ENCODE measurements at places on chromosomes 1 and 21.

DNA sequence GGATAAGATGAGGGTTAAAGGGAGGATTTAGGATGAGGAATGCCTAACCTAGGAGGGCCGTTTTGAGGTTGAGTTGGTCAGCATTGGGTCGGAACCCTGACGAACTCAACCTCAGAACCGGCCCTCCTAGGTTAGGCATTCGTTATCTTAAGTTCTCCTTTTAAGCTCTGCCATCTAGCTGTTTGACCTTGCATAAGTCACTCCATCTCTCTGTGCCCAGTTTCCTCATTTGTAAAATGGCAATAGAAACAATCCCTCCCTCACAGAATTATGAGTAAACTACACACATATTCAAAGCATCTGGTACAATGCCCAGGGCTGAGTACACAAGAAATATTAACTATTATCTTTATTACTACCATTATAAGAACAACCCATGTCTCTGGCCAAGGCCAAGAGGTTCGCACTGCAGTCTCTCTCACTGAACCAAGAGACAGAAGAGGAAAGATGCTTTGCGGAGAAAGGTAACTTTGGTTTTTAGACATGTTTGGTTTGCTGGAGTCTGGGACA is 4.8 kb downstream of the ABCB10 start:
- DNase-seq = no peak

- DNase-seq = no peak
Observed at GRCh38 chr1:115181231-115181630, 91.9 kb upstream of the TSPAN2 start.

DNA sequence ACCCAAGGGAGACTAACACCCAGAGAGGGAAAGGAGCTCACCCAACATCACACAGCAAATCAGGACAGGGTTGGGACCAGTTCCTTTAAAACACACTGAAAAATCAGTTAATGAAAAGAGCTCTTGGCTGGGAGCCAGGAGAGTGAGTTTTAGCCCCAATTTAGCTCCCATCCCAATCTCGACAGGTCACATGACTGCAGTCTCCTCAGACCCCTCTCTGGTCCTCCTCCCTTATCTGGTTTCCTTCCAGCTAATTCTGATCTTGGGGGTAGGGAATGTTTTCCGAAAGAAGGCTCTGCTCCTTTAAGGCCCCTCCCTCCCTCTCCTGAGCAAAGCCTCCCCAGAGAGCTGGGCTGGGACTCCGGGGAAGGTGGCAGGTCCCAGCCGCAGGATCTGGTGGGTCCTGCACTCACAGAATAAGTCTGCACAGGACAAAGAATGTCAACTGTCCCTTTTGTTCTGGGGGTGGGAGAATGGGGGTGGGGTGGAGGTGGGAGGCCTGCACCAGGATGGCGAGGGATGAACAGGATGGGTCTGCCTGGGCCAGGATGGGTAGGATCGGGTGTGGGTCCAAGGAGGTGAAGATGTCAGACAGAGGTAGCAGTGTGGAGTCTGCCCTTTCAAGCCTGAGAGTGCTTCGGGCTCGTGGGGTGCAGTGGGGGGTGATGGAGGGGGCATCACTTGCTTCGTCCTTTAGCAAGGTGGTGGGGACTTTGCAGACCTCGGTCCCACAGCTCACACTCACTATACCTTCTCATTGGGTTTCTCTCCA is 57.3 kb upstream of the SSBP3 start:
- peak; percentile 39 for DNase-seq

DNA sequence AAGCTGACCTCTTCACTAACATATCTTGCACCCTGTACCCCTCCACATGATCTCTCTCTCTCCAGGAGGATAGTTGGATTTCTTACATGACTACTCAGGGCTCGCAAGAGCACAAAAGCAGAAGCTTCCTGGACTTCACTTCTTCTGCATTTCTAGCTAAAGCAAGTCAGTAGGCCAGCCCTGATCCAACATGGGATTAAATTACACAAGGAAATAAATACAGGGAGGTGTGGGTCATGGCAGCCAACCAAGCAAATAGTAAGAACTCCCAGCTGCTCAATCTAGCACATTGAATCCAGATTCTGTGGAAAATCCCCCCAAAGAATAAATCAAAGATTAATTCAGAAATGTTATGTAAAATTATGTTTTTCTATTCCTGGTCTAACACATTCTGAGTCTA is 33.3 kb downstream of the KLHDC7A start:
- DNase-seq = no peak

DNA sequence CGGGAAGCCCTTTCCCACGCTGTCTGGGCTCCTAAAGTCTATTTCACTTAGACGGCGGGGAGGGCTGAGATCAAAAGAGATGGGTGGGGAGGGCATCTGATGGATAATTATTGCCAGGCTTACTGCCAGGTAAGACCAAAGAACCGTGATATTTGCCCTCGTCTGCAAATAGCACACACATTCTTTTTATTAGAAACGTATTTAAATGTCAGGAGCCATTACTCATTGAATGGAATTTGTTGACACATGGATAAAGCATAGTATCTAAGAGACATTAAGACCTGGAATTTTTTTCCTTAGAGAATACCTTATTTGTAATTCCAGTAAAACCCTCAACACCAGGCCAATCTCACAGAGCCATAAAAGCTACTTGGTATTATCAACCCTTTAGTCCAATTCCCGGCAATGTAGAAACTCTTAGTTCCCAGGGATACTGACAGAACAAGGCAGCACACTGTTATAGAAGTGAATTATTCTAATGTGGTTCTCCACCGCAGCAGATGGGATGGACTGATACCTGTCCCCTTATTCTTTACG is 10.6 kb downstream of the URB1 start:
- no peak for DNase-seq

DNA sequence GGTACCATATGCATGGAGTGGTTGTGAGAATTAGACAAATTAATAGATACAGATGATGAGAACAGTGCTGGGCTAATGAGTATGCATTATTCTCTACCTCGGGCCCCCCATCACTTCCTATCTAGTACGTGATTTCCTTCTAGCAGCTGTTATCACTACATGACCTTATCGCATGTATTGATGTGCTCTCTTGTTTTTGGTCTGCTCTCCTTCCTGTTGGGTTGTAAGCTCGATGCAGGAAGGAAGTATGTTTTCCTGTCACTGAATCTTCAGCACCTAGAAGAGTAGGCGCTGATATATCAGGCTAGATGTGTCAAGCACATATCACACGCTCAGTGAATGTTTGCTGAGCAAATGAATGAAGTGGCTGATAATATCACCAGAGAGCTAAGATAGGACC is 43.9 kb upstream of the IFNAR2 start:
- DNase-seq = no peak

DNA sequence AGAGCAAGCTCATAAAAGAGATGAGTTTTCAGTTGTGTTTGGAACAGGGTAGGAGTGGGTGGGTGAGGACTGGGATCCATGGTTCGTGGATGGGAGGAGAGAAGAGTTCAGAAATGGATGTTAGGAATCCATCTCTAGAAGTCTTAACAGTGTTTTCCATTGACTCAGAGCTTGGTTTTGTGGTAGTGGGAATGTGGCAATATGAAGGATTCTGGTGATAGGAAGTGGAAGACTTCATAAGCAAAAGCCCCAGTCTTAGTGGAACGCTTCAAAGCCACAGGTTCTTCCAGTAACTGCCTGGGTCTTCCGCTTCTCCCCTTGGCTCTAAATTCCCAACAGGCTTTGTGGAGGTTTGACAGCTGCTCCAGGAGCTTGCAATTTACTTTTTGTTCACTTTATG is 167.9 kb downstream of the KCNJ6 start:
- no peak for DNase-seq
